ENCODE measurements at places on chromosomes 2 and 18.

DNA sequence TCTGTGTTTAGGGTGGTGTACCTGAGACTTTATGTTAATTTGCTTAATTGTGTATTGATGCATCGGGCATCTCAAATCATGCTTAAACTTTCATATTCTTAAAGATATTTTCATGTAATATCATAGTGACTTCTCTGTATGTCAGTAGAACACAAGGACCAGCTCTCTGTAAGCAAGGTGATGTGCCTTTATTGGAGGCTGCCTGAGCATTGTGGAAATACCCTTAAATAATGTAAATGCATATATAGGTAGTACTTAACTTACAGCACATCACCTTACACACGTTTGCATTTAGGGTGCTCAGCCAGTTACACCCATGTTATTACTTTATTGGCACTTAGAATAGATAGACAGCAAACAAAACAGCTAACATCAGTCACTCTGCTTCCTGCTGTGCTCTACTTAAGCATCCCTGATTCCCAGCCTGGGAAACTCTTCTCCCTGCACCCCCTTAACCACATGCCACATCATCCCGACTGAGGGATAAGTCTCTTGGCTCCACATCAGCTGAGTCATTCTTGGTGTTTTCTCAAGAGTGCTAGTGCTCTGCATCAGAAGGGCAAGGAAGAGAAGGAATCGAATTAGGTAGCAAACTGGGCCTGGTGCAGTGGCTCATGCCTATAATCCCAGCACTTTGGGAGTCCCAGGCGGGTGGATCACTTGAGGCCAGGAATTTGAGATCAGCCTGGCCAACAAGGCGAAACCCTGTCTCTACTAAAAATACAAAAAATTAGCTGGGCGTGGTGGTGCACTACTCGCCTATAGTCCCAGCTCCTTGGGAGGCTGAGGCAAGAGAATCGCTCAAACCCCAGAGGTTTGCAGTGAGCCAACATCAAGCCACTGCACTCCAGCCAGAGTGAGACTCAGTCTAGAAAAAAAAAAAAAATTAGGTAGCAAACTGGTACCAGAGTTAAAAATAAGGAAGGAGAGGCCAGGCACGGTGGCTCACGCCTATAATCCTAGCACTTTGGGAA lies 108.7 kb downstream of the MAP3K20 start:
- no peak for DNase-seq

DNA sequence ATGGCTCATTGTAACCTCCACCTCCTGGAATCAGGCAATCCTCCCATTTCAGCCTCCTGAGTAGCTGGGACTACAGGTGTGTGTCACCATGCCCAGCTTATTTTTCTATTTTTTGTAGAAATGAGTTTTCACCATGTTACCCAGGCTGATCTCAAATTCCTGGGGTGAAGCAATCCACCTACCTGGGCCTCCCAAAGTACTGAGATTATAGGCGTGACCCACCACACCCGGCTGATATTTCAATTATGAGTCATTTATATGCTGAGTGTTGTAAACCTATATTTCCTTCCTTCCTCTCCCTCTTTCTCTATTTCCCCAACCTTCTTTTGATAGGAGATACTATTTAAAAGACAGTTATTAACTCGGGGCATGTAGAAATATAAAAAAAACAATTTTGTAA lies 469.6 kb upstream of the ID2 start:
- no peak for DNase-seq

- no peak for DNase-seq
These were observed 30.1 kb upstream of the SERPINE2 start for GRCh38 chr2:224069172-224069571.

DNA sequence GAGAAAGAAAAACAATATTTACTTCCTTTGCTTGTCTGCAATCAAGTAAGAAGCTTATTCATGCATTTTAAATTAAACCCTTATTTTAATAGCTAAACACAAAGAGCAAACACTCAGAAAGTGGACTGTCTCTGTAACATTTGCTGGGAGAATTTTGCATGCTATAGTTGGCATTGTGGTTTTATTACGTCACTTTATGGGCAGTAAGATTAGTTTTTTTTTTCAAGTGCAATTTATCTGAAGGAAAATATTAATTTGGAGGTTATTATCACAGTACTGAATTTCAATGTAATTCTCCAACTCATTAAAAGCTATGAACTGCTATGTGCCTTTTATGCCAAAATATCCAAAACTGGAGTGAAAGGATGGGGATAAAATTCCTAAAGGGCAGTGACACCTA lies 103.3 kb downstream of the TMEFF2 start:
- no peak for DNase-seq

DNA sequence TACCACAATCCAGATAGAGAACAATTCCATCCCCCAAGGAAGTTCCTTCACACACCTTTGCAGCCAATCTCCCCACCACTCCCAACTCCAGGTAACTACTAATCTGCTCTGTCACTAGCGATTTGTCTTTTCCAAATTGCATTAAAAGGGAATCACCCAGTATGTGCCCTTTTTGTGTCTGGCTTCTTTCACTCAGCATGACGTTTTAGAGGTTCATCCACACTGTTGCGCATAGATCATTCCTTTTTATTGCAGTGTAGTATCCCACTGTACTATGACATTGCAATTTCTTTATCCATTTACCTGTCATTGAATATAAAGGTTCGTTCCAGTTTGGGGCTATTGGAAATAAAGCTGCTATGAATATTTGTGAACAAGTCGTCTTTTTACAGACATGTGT lies 31.6 kb downstream of the TNS1 start:
- no peak for DNase-seq

GRCh38 chr2:138838851-138839620 lies 58.8 kb upstream of the NXPH2 start:
- no peak for DNase-seq

GRCh38 chr2:134865067-134865787 lies 26.8 kb downstream of the ACMSD start:
- DNase-seq, result no peak

GRCh38 chr2:232219496-232219870 lies 159.1 kb upstream of the ALPP start:
- no peak for DNase-seq

DNA sequence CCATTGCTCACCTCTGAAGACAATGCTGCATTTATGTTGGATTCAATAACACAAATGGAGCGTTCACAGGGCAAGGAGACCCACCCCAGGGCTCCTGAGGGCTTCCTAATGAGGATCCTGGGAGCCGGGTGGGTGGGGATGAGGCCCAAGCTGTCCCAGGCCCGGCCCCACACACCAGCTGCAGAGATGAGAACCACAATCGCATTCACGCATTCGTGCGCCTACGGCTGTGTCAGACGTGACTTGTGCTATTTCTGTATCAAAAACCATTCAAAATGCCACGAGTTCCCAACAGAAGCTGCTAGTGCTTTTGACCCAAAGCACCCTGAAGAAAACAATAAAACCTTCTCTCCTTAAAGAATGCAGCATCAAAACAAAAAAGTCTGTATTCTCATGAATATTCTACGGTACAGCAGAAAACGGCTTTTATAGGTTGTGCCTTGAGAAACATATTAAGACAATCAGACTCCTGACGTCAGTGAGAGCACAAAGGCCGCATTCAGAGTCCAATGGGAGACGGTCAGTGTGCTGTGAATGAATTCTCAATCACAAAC lies 205.4 kb downstream of the HDAC4 start:
- DNase-seq, result no peak

DNA sequence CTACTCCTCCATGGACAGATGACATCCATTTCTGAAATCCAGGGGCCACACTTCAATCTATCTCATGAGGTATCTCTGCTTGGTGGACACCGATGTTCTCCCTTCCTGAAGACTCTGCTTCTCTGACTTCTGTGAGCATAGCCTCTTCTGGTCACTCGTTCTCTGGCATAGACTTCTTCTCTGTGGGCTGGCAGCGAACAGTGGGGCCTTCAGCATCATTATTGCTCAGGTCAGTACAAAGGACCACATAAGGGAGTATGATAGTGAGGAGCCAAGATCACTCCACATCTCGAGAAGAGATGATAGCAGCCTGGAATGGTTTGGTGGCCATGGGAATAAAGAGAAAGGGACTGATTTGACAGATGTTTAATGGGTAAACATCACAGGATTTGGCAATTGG lies 8.0 kb upstream of the KCMF1 start:
- no peak for DNase-seq

DNA sequence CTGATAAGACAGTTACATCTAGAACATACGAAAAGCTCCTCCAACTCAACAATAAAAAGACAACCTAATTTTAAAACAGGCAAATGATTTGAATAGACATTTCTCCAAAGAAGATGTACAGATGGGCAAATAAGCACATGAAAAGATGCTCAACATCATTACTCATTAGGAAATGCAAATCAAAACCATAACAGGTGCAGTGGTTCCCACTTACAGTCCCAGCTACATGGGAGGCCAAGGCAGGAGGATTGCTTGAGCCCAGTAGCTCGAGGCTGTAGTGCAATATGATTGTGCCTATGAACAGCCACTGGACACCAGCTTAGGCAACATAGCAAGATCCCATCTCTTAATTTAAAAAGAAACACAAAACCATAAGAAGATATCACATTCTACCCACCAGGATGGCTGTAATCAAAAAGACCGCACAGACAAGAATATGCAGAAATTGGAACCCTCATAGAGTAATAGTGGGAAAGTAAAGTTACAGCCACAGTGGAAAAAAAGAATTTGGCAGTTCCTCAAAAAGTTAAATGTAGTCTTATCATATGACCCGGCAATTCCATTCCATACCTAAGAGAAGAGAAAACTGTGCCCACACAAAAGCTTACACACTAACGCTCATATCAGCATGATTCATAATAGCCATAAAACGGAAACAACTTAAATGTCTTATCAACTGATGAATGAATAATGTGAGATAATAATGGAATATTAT lies 30.5 kb upstream of the ARMC9 start:
- DNase-seq, result no peak

- no peak for DNase-seq
These were observed 4.7 kb upstream of the ORC2 start for GRCh38 chr2:200968162-200968561.

DNA sequence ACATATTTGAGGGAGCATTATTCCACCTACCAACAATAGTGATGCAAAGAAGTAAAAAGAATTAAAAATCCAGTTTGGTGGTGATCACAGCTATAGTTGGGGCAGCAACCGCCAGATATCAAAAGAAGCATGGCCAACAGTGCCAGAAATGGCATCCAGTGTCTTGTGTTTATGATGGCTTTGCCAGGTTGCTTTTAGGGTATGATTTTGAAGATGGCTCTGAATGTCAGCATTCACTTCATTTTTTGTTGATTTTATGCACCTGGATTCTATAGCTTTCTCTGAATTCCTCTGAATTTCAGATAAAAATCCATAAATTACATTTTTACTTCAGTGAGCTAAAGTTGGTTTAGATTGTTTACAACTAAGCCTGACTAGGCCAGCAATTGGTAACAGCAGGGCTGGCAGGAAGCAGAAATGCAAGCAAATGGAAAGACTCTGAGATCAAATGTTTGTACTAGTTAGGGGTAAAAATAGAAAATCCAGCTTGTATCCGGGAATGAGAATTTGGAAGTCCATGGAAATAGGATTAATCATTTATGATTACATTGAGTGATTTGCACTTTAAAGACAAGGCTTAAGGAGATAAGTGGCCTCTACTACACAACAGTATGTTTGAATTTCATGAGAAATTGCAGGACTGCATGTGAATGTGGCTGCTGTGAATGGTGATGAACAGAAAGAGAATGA lies 40.4 kb downstream of the COL3A1 start:
- DNase-seq, result no peak

- DNase-seq, result no peak
These were observed 35.6 kb upstream of the NRP2 start for GRCh38 chr2:205646680-205647079.

- no peak for DNase-seq
These were observed 169.9 kb upstream of the SLC39A10 start for GRCh38 chr2:195486987-195487644.

DNA sequence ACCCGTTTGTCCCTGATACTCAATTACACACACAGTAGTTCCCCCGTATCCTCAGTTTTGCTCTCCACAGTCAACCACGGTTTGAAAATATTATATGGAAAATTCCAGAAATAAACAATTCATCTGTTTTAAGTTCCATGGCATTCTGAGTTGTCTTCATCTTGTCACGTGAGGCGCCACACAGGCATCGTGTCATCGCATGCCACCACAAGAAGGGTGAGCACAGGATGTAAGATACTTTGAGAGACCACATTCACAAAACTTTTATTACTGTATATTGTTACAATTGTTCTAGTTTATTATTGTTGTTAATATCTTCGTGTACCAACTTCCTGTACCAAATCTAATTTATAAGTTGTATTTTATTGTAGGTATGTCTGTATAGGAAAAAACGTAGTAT lies 17.7 kb downstream of the ADNP2 start:
- DNase-seq, result no peak

DNA sequence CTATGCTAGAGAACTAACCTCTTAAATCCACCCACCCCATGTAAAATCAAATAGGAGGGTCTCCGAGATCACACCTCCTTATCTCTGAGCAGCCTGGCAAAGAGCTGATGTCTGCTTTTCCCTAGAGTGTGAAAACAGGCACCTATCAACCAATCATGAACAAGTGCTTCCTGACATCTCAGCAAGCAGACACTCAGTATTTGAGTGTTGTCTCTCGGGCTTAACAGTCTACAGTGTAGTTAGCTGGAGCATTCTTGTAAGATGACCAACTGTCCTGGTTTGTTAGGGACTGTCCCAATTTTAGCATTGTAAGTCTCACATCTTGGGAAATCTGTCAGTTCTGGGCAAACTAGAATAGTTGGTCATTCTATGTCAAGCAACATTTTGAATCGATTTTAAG lies 26.4 kb downstream of the MARCHF4 start:
- DNase-seq, result no peak

DNA sequence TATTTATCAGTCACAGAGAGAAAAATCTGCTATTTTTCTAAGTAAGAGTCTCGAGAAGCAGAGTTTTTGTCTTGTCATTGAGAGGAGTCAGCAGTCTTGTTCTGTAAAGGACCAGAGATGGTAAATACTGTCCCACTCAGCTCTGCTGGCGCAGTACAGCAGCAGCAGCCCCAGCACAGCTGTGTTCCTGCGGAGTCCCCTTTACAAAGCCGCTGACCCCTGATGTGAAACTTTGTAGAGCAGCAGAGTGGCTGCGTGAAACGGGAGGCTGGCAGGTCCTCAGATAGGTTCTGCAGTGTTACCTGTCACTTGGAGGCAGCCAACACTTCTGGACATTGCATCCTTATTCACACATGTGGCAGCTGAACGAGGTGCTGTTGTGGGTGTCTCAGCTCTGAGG lies 45.2 kb downstream of the TMEM185B start:
- no peak for DNase-seq

DNA sequence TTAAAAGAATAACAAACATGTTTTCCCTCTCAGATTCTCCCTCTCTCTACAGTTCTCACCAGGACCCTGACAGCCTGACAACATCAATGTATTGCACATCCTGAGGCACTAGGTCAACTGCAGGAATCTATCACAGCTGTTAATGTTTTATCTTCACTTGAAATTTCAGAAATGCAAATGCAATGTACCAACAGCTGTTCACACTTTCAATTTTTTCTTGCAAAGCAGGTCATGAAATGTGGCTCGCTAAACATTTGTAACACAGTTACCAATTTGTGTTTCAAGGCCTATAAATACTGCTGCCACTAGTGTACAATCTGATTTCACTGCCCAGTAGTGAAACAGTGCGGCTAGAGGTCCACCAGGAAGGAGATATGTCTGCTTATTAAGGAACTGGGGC lies 147.8 kb downstream of the EXOC6B start:
- DNase-seq, result no peak
